ENCODE measurements at places on chromosomes 11 and 22. TPM values are rescaled to one million over a fixed set of nuclear protein-coding genes. Genes with fewer than 3 reads are reported as not detected.
A peak's percentile ranks its signal among the peaks of the same experiment; 100 is the strongest.

- DNase-seq: no peak
These were observed 28.6 kb downstream of the PPP2R1B start for GRCh38 chr11:111737444-111738210.

DNA sequence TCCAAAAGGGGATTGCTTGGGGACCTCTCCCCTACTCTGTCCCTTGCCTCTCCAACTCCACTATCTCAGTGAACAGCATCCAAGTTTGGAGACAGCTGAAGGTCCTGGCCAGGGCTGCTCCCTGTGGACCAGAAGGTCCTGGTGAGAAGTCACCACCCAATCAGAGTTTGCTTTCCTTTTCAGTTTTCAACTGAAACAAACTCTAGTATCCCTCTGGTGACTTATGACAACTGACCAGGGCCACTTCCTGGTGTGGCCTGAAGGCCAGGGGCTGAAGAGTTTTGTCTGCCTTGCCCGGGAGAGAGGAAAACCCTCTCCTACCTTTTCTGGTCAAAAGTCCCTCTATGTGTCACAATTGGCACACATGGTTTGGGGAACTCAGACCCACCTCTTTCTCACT is 5.1 kb downstream of the JAML start:
- DNase-seq: no peak

GRCh38 chr11:134581966-134582769 is 170.1 kb upstream of the B3GAT1 start:
- no peak for DNase-seq

DNA sequence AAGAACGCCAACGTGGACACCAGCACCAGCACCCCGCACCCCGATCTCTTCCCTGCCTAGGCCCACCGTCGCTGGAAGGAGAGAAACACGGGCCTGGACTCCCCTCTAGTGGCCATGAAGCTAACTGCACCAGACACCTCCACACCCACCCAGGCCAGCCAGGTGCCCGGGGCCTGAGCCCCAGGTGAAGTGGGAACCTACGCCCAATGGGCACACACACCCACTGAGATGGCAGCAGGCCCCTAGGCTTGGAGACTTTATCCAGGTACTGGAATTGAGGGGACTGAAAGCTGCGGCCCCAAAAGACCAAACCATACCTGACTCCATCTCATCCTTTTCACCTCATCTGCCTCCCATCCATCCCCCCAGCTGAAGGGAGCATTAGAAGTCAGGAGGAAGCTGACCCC is 81.0 kb downstream of the BUD13 start:
- DNase-seq: peak; percentile 41

DNA sequence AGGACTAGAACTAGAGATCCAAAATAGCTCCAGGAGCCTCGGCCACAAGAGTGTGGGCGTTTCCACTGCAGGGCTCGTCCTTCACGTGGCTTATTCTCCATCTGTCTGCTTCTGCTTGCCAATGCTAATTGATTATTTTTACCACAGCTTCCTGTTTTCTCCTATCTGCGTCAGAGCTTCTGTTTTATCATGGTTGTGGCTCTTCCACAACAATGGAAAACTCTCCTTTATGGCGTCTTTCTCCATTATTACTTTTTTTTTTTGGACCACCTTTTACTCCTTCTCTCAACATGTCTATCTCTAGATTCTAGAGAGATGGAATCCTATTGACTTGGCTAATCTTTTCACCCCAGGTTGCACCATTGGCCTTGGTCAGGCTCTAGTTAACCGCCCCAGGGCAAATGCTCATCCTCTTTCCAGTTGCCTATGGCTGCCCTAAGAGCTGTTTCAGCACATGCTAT is 25.9 kb downstream of the CAT start:
- DNase-seq: peak; percentile 24

DNA sequence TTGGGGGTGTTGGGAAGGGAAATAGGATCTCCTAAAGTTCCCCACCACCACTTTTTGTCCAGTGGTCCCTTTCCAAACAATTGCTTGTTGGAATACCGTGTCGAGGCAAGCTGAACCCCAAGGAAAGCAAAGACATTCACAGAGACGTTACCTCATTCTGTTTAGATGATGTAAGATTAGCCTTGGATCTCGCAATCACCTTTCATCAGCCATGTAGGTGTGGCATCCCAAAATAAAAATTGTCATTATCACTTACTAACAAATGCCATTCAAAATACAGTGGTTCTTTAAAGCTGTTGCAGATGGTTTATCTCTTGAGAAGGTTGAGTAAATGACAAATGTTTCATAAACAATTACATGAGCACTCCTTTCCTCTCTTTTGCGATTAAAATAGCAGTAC is 86.5 kb upstream of the SLC25A18 start:
- DNase-seq: no peak

GRCh38 chr11:45751430-45751829 is 53.5 kb upstream of the SLC35C1 start:
- DNase-seq: no peak

GRCh38 chr11:34495239-34495723 is 18.3 kb downstream of the ELF5 start:
- DNase-seq: no peak

GDPD4 gene
- total RNA-seq: not detected

ARHGAP1 gene
- 50.4 TPM for total RNA-seq
